ENCODE measurements at places on chromosomes 4 and X.
A peak's percentile ranks its signal among the peaks of the same experiment; 100 is the strongest.

DNA sequence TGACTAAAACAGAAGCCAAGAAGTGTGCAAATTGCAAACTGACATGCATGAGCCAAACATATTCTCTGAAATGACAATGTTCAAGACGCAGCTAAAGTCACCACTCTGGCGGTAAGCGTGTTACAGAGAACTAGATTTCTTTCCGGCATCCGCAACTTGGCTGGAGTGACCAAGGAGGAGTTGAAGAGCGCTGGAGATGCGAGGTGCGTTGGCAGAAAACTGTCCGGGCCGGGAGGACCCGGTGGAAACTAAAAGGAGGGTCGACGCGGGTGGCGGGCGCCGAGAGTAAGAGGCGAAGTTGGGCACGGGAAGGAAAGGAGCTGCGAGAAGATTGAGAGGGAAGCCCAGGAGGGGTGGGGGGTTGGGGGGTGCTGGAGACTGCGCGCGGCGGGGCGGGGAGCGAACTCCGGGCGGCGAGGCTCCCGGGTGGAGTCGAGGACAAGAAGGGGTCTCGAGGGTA lies 807 bp downstream of the SEL1L3 start:
- peak; percentile 68 for DNase-seq

DNA sequence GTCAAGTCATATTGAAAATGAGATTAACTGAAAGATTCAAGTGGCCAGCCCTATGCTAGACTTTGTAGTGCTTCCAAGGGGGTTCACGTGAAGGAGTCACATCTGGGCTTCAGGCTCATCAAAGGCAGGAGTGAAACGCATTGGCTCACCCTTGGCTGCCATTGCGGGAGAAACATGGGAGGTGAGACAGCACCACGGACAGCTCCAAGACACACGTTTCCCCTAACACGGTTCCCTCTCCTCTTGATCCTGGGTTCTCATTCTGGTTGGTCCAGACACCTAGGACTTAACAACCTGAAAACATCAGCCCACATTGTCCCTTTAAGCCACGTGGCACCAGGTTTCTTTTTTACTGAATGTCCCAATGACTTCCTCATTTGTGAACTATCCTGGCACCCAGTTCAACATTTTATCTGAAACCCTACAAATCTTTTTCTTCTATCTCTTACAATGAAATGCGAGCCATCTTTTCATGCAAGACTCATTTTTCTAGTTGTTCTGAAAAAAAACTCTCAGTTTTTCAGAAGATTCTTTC lies 279.0 kb upstream of the VCX3A start:
- DNase-seq, result no peak

DNA sequence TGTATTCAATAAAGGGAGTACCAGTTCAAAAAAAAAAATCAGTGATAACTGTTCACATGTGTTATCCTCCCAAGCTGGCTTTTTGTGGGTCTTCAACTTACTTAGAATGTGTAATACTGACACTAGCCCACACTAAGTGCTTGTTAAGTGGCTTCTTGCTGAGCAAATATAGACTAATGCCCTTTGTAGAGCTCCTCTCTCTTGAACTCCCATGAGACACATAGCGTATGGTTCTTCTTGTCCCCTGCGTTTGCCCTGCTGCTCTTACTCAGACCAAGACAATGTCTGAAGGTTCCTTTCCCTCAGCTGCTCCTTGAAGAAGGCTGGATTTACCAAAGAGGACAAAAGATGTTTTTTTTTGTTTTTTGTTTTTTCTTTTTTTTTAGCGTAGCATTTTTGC lies 110.9 kb downstream of the FRAS1 start:
- no peak for DNase-seq

DNA sequence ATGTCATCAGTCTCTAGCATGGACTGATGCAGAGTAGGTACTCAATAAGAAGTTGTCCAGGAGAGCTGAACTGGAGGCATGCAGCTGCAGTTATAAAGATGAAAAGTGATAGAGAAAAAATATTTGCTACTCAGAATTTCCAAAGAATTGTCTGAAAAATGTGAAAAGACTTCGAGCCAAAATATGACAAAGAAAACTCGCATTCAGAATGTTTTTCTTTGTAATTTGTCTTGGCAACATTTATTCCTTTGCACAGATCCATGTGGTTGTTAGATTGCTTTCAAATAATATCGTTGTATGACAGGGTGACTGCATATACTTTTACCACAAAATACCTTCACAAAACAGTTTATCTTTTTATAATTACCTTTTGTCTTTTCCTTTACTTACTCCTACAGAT lies 128.0 kb upstream of the SLC4A4 start:
- no peak for DNase-seq

GRCh38 chr4:169098532-169098931 lies 88.5 kb upstream of the CBR4 start:
- no peak for DNase-seq

DNA sequence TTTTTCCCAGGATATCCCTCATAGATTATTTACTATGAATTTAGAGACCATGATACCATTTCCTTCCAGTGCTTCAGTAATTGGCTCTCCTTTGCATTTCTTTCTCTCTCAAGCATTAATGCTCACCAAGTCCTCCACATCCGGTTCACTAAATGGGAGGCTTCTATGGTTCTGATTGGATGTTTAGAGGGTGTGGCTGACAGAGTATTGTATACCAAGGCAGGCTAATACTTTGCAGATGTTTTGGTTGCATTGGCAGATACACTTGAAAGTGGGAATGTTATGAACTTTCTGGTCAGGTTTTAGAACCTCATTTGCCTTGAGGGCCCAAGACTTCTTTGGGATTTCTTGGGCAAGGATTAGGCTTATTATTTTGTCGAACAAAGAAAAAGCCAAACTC lies 24.2 kb downstream of the CBLL2 start:
- no peak for DNase-seq

DNA sequence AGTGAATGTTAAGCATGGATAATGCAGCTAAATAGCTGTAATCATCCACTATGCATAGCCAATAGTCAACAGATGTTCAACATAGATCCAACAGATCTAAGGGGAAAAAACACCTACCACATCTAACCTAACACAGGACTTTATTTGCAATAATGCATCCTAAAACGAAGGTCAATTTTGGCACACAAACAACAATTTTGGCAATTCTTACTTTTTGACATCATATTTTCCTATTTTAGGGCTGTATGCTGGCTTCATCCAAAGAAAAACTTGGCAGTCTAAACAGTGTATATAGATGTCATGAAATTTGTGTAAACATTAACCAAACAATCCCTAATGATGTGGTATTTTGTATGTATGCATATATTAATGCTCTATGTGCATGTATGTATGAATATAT lies 33.2 kb downstream of the UNC5C start:
- no peak for DNase-seq

DNA sequence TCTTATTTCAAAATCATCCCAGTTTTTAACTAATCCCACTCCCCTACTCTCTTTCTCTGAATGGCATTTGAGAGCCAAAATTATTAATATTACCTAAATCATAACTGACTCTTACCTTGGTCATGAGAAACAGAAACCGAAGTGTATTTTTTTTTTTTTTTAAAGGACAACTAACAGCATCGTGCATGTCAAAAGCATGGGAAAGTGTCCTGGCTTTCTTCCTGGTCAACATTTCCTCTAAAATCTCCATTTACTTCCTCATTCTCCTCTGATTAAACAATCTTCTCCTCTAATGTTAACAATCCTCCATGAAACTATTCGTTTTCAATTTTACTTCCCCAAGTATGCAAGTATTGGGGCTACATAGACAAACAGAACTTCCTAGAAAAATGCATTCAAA lies 2.1 kb upstream of the STS start:
- no peak for DNase-seq

DNA sequence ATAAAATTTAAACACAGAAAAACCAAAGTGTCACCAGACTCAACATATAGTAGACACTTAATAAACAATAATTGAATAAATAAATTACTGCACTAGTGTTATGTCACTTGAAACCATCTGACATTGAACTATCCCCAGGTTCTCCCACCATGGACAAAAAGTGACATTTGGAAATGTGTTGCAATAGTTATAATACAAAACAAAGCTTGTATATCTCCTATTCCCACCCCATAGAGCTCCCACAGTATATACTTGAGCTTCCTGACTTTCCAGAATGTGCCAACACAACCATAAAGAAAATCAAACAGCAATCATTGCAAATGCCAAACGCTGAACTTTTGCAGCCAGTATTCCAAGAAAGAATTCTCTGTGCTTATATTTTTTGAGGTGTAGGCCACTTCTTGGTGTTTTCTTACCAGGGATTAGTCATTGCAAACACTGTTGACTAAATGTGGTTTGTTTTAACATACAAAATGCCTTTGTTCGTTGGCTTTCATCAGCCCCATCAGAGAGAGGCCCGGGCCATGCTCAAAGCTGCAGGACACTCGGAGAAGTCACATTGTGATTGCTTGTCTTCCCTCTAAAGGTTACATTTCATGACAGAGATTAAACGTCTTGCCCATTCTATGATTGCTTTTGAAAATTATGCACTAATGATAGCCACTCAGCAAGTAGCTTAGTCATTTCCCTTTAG lies 33.8 kb downstream of the PPARGC1A start:
- no peak for DNase-seq

- DNase-seq, result no peak
Observed at GRCh38 chr4:60133375-60133774, 1066.8 kb upstream of the ADGRL3 start.

DNA sequence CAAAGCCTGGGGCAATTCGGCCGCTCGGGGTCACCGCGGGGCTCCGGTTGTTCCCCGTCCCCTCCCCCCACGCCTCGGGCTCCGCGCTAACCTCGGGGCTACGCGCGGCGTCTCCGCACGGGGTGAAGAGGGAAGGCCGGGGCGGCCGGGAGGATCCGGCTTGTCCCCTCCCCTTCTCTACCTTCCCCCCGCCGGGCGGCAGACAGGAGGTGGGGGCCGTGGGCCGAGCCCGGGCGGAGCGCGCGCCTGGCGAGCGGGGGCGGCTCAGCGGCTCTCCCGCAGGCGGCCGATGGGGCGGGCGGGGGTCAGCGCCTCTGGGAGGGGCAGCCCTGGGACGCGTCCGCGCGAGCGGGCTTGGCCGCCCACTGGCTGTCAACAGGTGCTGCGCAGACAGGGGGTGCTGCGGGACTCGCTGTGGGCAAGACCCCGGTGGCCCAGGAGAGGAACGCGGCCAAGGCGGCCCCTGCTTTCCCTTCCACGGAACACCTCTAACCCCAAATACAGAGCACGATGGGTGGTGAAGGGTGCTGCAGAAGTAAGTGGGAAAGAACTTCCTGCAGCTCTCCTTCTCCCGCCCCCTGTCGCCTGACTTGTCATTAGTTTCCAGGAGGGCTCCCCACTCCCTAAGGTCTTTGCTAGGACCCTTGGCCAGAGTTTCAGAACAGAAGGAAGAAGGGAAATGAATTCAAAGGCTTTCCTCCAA lies at the start of gene PDGFC:
PDGFC (minus strand) TSS at position 124 of the 703 bp plus-strand sequence. CDS start 896 bp downstream, outside the sequence.
- peak; percentile 31 for DNase-seq

- DNase-seq, result no peak
Observed at GRCh38 chr4:95729596-95729995, 110.3 kb upstream of the PDHA2 start.

- no peak for DNase-seq
Observed at GRCh38 chr4:98516042-98516440, 142.4 kb downstream of the TSPAN5 start.
